Endothelial cell (in vitro differentiated cells): ENCODE measurements at places on chromosomes 2 and 18.

- no peak for DNase-seq
Measured at GRCh38 chr2:120503793-120504571, 158.0 kb downstream of the INHBB start.

GRCh38 chr2:237180187-237180586, 94.5 kb downstream of the COPS8 start:
- DNase-seq = no peak

- DNase-seq = no peak
Measured at GRCh38 chr2:73343992-73344391, 41.6 kb upstream of the ALMS1 start.

DNA sequence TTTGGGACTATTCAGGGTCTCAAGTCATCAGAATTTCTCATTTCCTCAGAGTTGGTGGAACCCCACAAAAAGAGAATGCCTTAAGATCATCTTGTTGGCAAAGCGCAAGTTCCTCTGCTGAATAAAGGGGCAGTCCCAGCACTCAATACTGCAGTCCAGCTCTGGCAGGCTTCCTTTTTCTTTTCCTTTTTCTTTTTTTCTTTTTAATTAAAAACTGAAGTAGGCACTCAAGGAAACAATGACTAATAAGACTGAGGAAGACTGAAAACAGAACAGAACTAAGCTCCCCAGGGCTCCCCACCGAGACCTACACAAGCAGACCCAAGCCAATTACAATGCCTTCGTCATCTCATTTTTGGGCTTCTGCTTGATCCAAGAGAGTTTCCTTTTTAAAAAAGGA, 82.0 kb downstream of the STK39 start:
- no peak for DNase-seq

- DNase-seq = no peak
Measured at GRCh38 chr18:63731215-63731614, 28.5 kb downstream of the SERPINB11 start.
